Tongue (tissue), 3 donors: ENCODE measurements at places on chromosomes 11 and 22. TPM values are rescaled to one million over a fixed set of nuclear protein-coding genes. Genes with fewer than 3 reads are reported as not detected.

The FAT3 gene
- 22.8 TPM for total RNA-seq

The ZBTB44 gene
- 91.6 TPM for total RNA-seq

The C22orf23 gene
- total RNA-seq, result not detected

The CAVIN3 gene
- total RNA-seq, result 74.2 TPM

The TTLL12 gene
- 23.6 TPM for total RNA-seq

The SLC29A2 gene
- total RNA-seq, result 10.2 TPM

The BATF2 gene
- 0.21 TPM for total RNA-seq
